Stimulated activated CD4-positive, alpha-beta T cell treated with anti-CD3 and anti-CD28 coated beads, Interleukin-4, amount 100 ng/mL, for 4 hours (primary cell): ENCODE measurements at places on chromosomes 1 and 21.
A peak's percentile ranks its signal among the peaks of the same experiment; 100 is the strongest.

- no peak for DNase-seq
Observed at GRCh38 chr1:215704089-215704860, 137.2 kb downstream of the KCTD3 start.

GRCh38 chr1:229325401-229325800 is 17.4 kb downstream of the CCSAP start:
- no peak for DNase-seq

GRCh38 chr1:150976879-150977694 is 2.5 kb upstream of the CERS2 start:
- peak; percentile 62 for DNase-seq

DNA sequence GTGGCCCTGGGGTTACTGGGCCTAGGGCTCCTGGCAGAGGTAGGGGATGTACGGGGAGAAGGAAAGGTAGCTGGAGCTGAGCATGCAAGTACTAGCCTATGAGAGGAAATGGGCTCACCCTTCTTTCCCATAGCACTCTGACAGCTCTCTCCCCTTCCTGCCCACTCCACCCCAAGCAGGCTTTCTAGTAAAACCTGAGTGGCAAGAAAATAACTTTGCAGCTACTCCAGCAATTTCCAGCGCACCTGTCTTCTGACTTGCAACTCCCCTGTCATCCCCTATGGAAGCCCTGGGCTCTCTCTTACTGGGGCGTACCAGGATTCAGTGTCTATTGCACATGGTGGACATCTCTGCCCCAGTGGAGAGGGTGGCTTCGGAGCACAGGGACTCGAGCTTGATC is 6.7 kb upstream of the IVL start:
- DNase-seq = no peak

GRCh38 chr1:9551984-9552383 is 12.7 kb downstream of the SLC25A33 start:
- DNase-seq = no peak

DNA sequence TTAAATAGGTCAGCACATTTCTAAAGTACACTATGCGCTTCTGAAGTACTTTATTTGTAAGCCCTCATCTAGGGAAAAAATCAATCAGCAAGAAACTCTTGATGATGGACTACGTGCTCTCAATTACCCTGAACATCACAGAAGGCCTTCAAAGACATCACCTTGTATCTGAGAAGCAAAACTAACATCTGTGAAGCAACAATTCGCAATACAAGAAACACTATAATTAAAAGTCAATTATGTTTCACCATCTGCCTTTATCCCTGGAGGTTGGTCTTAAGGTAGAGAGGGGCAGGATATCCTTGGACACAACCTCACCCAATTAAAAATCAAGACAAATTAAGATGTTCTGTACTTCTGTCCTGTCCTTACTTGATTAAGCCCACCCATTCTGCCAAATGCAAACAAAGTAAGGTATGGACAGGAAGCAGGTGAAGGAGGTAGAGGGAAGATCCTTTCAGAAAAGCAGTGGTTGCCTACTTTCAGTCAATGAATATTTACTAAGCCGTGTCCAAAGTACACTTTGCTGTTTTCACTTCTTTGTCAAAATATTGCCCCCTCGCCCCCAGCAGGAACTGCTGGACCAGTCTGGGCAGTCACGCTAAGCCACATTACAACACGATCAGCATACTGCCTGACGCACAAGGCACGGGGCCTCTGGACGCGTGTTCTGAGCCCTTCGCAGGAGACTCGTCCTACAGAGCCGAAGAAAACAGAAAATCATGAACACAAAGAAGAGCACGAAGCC is 887 bp downstream of the SLC19A2 start:
- peak; percentile 25 for DNase-seq

- no peak for DNase-seq
Observed at GRCh38 chr1:59506952-59507351, 210.1 kb downstream of the FGGY start.

GRCh38 chr1:54678776-54679643 is 36.7 kb upstream of the TTC4 start:
- no peak for DNase-seq

- no peak for DNase-seq
Observed at GRCh38 chr1:166086113-166086883, 80.5 kb downstream of the FAM78B start.

DNA sequence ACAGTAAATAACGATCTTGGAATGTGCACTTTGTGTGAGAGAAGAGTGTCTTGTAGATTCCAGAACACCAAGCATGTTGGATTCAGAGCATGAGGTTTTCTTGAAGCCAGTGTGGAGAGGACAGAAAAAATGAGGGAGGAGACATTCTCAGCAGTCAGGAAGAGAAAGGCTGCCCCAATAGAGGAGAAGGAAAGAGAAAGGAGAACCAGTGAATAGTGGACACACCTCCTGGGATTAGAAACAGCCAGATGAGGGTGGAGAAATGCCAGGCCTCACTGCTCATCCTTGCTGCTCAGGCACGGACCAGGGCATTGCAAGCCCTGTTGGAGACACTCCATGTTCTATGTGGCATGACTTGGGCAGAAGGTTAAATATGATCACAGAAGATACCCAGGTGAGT is 69.0 kb upstream of the KAZN start:
- DNase-seq = no peak

GRCh38 chr1:234775477-234776246 is 165.7 kb upstream of the IRF2BP2 start:
- DNase-seq = peak; percentile 47

- no peak for DNase-seq
Observed at GRCh38 chr1:113747376-113747775, 11.9 kb downstream of the PHTF1 start.

GRCh38 chr21:35217504-35218060 is 168.5 kb upstream of the RUNX1 start:
- no peak for DNase-seq

GRCh38 chr1:22731924-22732720 is 21.5 kb downstream of the EPHB2 start:
- no peak for DNase-seq

DNA sequence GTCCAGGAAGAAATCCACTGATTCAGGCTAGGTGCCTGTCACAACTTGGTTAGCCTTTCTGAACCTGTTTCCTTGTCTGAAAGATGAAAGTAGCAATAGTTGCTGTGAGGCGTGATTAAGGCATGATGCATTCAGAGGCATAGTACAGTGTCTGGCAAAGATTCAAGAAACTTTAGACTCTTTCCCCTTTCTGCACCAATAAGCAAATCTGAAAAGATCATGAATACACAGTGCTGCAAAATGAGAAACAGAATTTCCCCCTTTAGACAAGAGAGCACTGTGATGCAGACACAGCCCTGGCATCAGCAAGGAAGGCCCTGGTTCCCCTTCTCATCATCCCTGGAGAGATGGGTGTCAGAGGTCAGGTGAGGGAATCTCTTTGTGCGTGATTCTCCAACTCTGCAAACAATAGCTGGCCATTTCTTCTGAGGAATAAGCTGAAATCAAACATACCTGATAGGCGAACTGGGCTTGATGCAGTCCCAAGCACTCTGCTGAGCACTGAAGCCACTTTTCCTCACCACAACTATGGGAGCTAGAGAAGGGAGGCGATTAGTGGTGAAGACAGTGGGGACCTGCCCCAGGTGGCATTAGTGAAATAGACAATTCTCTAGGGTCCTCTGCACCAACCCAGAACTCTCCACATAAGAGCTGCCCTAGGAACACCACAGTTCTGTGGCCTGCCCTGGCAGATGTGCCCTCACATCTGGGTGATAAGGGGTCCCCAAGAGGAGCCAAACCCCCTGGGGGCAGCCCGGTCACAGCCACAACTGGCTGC is 41.7 kb downstream of the ITPKB start:
- no peak for DNase-seq

- no peak for DNase-seq
Observed at GRCh38 chr1:157448636-157449035, 103.7 kb downstream of the FCRL5 start.

- no peak for DNase-seq
Observed at GRCh38 chr1:54390655-54391054, 15.5 kb downstream of the SSBP3 start.

GRCh38 chr1:200968469-200969410 is 54.8 kb downstream of the KIF21B start:
- no peak for DNase-seq

DNA sequence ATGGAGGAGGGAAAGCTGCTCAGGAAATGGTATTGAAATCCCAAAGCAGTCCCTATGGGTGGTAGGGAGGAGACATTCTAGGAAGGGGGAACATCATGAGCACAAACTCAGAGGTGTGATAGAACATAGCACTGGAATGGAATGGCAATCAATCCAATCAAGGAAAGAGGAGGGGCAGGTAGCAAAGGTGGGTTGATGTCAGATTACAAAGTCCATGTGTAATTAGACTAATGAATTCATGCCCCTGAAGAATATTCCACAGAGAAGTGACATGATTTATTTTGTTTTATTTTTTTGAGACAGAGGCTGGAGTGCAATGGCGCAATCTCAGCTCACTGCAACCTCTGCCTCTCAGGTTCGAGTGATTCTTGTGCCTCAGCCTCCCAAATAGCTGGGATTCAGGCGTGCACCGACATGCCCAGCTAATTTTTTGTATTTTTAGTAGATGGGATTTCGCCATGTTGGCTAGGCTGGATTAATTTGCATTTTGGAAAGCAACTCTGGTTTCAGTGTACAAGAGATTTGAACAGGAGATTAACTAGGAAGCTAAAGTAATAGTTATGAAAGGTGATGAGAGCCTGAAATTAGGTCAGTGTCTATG is 36.1 kb downstream of the DEGS1 start:
- DNase-seq = no peak

DNA sequence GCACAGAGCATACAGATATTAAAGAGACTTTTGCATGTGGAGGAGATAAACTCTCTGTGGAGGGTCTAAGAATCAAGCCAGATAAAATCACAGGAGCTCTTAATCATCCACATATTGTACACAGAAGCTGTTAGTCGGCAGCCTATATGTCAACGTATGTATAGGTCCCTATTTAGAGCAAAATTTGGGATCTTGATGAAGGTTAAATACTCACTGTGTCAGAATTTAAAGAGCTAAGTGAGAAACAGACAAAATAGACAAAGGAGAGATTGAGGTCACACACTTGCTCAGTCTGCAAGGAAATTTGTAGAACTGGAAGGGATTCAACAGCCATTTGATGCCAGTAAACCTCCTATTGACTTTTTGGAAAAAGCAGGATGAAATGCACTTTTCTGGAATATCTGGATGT is 4.1 kb upstream of the IRF2BP2 start:
- DNase-seq = no peak

GRCh38 chr1:201610858-201611257 is 71.9 kb downstream of the NAV1 start:
- DNase-seq = no peak

- DNase-seq = no peak
Observed at GRCh38 chr1:115426956-115427355, 88.9 kb upstream of the NGF start.

DNA sequence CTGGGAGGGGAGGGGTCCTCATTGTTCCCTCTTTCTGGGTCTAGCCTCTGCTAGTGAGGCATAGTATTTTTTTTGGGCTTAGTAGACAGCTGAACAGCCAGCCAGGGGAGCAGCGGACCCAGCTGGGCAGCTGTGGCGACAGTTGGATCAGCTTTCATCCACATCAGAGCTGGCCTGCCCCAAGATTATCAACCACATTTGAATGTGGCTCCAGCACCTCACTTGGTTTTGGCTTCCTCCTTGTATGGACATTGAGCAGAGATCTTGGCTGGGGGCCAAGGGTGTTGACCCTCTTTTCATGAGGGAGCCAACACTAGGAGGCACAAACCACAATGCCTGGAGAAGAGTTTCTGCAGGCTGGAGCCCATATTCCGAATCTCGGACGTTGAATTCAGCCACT is 25.0 kb downstream of the WNT4 start:
- no peak for DNase-seq

- DNase-seq = no peak
Observed at GRCh38 chr1:70674941-70675685, 264.0 kb downstream of the CTH start.

DNA sequence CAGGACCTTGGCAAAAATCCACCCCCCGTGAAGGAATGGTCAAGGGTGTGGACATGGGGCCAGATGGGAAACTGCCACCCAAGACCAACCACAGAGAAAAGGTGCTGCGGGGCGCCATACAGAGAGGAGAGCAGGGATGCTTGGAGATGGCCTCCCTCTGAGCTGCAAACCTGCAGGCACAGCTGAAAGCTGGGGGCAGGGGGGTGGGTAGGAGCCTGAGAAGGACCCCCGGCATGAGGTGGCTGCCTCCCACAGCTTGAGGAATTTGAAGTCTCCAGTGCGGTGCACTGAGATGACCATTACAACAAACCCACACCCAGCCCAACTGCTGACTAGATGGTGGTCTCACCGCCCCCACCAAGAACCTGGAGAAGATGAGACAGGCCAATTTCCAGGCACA is 84.8 kb downstream of the WDR4 start:
- DNase-seq = no peak

DNA sequence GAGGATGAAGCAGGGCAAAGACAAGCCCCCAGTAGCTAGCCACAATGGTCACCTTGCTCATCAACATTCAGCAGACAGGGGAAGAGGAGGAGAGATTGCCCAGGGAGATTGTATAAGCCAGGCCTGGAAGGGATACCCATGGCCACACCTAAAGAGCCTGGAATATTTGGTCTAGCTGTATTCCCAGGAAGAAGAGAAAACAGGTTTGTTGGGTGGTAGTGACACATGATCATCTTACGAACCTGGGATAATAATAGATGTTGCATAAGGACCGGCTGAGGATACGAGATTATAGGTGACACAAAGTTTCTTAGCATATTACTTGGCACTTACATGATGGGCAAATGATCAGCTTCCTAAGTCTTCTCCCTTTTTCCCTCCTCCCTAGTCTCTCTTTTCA is 95.9 kb downstream of the HHIPL2 start:
- no peak for DNase-seq

- no peak for DNase-seq
Observed at GRCh38 chr1:234782791-234783190, 172.8 kb upstream of the IRF2BP2 start.

GRCh38 chr1:68624233-68624632 is 127.4 kb upstream of the DEPDC1 start:
- DNase-seq = no peak

GRCh38 chr1:208106218-208106617 is 138.0 kb downstream of the PLXNA2 start:
- DNase-seq = no peak

GRCh38 chr1:18512883-18513282 is 32.2 kb downstream of the KLHDC7A start:
- DNase-seq = no peak

- no peak for DNase-seq
Observed at GRCh38 chr1:203930342-203930741, 68.9 kb downstream of the SNRPE start.

- DNase-seq = no peak
Observed at GRCh38 chr1:91555074-91555730, 54.6 kb downstream of the CDC7 start.

GRCh38 chr1:154689083-154689482 is 81.1 kb upstream of the ADAR start:
- no peak for DNase-seq

- peak; percentile 60 for DNase-seq
Observed at GRCh38 chr1:227728059-227728891, 6.8 kb downstream of the JMJD4 start.

GRCh38 chr21:38410466-38410865 is 87.8 kb downstream of the ERG start:
- DNase-seq = no peak
